ENCODE measurements at places on chromosomes 7 and 10.

DNA sequence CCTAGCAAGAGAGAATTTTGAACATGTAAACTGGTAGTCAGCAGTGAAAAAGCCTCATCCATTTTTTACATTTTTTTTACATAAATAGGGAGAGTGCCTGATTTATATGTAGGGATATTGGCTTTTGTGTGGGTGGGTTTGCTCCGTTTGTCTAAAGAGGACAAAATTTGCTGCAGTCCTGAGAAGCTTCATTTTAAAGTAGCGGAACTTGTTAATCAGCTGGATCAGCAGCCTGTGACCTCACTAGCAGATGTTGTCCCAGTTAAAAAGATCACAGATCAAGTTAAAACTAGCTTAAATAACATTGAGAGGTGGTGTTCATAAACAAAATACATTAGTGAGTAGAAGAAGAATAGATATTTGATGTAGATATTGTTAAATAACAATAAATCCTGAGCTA is 2.6 kb downstream of the ATRNL1 start:
- no peak for DNase-seq

- DNase-seq, result no peak
Measured at GRCh38 chr7:96497567-96497966, 175.7 kb upstream of the SLC25A13 start.

DNA sequence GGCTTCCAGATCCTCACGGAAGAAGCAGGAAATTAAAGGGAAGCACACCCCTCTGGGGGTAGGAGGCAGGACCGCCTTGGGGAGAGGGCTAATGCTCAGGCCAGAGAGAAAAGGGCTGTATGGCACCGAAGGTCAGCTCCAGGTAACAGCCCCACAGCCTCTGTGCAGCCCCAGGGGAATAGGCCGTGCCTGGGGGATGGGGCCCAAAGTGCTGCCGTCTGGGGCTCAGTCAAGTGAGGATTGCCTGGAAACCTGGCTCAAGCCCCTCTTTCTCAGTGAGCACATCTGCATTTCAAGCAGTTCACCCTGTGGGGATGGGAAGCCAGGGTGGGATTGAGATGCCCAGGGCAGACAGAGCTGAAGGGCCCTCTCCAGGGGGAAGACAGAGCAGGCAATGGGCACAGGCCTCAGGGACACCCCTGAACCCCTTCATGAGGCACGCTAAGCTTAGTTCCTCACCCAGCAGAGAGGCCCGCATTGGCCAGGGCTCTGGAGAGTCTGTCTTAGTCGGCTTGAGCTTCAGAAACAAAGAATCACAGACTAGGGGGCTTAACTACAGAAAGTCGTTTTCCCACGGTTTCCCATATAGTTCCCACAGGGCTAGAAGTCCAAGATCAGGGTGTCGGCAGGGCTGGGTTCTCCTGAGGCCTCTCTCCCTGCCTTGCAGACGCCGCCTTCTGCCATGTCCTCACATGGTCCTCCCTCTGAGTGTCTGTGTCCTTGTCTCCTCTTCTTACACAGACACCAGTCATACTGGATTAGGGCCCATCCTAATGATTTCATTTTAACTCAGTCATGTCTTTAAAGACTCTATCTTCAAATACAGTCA is 118.2 kb downstream of the PTPN20 start:
- DNase-seq, result no peak

DNA sequence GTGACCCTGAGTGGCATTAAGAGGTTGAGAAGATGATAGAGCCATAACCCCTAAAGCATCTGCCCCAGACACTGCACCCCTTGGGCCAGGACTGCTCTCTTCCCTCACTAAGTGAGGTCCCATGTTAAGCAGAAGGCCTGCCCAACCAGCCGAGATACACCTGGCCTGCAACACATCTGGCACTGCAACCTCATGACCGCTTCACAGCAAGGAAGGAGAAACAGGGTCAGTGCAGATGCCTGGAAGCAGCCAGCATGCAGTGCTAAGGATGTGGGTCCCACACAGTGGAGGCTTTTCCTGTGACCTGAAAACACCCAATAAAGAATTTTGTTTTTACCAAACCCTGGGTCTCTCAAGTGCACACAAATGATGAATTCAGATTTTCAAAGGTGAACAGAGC is 7.4 kb downstream of the NOD1 start:
- DNase-seq, result no peak

DNA sequence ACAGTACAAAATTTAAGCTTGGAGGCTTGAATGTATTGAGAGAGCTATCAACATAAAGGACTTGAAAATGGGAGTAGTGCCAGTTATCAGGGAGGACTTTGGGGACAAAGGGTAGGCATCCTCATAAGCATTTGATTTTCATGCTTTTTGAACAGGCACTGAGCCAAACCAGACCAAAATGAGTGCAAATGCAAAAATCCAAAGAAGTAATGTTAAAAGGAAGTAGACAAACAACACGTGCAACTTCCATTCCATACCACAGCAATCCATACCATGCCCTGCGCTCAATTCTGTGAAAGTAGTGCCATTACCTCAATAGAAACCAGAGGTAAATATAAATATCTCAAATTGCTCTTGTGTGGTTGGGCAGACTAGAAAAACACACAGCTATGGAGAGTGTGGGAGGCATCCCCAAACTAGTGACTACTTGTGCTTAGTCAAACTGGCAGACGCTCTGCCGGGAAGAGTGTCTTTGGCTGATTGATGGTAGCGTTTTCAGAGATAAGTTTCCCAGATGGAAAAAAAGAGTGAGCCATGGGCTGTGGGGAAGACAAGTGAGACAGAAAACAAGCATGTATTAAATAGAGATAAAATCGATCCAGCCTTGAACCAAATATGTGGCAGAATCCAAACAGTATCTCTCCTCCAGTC is 161.5 kb downstream of the CREB5 start:
- DNase-seq, result no peak

GRCh38 chr10:112613620-112614019 is 166.6 kb downstream of the VTI1A start:
- no peak for DNase-seq

DNA sequence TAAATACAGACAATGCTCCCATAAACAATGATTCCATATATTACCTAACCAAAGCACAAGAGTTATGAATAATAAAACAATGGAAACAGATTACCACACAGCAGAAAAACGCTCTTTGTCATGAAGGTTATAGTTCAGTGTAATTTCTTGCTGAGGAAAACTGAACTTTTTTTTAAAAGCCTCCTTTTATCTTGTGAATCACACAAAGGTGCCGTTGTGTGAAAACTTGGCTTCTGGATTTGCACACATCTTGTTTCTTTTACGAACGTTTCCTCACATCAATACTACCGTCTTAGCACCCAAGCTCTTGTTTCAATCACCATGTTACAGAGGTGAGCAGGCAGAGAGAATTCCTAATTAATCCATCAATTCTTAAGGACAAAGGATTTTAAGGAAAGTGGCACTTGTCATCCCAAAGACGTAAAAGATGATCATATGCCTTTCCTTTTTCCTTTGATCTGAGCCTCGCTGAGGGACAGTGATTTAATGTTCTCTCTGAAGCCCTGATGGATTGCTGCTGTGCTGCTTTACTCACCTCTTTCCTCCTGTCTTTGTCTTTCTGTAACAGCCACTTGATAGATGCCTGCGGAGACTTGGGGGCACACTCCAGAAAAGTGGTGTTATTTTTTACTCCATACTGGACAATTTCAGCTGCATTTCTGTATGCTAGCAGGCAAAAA is 110.1 kb downstream of the CD36 start:
- no peak for DNase-seq

- no peak for DNase-seq
Measured at GRCh38 chr7:21910253-21910652, 35.4 kb downstream of the CDCA7L start.

GRCh38 chr7:127892488-127893314 is 138.5 kb downstream of the LRRC4 start:
- no peak for DNase-seq

- no peak for DNase-seq
Measured at GRCh38 chr7:73918926-73919693, 58.2 kb downstream of the TMEM270 start.

DNA sequence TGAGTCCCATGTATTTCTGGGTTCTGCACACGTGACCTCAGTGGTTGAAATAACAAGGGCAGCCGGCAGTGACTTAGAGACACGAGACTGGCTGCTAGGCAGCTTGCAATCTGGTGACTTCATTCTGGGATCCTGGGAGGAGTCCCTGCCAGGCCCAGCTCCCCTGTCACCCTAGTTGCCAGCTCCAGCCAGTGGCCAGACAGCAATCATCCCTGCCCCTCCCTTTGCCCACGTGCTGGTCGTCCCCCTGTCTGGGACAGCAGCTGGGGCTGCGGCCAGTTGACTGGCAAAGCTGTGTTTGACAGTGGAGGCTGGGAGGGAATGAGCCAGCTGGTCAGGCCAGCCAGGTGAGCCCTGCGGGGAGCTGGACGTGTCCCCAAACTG is 30.0 kb downstream of the ADGRA1 start:
- no peak for DNase-seq

DNA sequence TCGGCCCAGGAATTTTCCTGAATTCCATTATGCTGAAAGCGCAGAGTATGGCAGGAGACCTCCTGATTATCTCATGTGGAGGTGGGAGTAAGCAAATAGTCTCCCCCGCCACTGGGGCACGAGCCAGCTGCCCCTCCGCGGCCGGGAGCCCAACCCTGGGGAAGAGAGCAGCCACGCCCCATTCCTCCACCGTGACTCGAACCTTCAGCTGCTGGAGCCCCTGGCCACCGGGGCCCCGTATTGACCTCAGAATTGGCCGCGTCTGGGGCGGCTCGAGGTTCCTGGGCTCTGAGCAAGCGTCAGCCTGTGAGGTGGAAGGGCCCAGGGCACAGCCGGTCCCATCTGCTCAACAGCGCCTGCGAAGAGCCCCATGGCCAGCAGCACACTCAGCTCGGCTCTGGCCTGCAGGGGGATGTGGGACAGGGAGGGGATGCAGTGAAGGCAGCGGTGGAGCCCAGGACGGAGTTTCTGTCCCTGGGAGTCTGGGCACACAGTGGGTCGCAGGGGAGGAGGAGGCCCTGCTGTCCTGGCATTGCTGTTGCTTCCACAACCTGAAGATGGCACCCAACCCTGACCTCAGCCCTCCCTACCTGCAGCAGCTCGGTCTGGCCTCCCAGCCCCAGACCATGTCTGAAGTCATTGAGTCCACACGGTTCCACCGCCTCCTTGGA is 97.8 kb downstream of the CHST15 start:
- DNase-seq, result no peak

DNA sequence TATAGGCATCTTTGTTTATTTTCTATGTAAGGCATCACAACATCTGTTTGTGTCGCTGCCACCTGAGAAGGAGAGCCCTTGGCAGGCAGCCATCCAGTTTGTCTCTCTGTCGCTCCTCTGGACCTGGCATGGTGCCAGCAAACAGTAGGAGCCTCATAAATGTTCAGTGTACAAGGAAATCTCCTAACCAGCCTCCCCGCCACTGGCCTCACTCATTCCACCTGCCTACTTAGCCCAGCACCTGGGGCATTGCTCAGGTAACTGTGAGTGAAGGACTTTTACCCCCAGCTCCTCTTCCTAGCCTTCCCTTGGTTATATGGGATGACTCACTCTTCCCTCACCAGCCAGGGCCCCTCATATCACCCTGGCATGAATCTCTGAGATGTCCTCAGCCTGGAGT is 61.7 kb upstream of the NPTX2 start:
- DNase-seq, result no peak

DNA sequence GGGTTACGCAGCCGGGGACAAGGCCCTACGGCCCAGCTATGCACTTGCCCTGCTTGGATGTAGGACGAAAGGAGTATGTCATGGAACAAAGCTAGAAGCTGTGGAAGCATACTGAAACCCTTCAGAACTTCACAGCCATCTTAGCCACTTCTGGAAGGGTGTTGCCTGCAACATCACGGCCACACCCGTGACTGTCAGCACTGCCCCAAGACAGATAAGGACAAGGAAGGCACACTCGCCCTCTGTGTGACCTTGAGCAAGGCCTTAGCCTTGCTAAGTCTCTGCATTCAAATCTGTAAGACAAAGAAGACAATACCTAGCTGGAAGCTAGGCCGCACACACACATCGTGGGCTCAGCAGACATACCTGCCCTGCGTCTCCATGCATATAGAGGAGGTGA is 352.5 kb upstream of the MGMT start:
- no peak for DNase-seq

GRCh38 chr10:55369670-55370420 is 568.8 kb upstream of the PCDH15 start:
- no peak for DNase-seq

- DNase-seq, result no peak
Measured at GRCh38 chr7:39075210-39075609, 97.5 kb downstream of the POU6F2 start.

DNA sequence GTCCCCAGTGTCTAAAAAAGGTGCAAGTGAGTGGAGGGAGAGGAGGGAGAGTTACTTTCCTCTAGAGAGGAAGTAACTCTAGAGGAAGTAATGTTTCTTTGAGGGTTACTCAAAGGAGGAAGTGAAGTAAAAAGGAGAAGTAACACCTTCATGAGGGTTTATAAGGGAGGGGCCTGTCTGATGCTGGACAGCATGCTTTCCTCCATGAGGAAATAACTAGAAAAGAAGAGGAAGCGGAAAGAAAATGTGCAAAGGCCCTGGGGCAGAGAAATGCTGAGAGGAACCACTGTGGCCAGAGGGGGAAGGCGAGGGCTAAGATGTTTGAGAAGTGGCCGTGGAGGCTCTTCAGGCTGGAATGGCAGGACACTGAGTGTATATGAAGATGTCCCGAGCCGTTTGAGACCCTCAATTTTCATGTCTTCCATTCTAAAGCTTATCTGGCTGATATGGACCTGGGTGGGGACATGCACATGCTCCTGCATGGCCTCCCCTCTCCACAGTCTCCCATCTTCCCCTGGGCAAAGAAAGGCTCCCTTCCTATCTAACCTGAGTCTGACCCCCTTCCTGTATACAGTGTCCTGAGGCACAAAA is 3.4 kb upstream of the SLC18A2 start:
- no peak for DNase-seq

- no peak for DNase-seq
Measured at GRCh38 chr7:90421651-90422050, 18.4 kb downstream of the CLDN12 start.

DNA sequence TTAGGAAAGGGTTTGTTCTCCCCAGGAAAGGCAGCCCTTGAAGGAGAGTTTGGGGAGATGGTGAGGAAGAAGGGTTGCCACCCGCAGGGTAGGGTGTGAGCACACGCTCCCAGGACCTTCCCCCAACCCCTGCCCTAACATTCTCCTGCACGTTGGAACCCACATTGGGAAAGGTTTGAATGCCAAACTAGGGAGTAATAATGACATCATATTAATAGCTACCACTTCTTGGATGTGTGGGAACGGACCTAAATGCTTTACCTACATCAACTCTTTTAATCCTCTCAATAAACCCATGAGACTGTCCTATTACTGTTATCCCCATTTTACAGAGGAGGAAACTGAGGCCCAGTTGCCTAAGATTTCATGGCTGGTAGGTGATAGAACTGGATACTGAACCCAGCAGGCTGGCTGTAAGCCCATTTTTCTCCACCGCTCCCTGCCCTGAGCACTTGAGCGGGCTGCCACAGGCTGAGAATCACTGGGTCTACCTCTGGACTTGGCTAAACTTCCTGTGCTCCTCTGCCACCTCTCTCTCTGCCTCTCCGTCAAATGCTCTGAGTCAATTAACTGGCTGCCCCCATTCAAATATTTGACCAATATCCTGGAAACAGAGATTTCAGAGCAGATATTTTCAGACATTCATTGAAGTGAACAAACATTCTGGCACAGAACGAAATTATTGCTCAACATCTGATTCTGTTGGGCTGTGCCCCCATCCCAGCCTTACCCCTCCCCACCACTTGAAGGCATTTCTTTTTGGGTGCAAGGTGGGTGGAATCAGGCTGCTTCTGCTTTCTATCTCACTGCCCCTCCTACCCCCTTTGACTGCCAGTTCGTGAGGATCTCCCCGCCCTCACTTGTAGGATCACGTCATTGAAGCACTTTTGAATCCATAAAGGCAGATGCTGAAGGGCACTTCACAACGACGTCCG is 129.7 kb downstream of the C10orf105 start:
- DNase-seq, result no peak

All from activated T-helper 1 cell treated with anti-CD3 and anti-CD28 coated beads, Interleukin-2, amount 50 U/mL, for 16 hours (primary cell).